ENCODE measurements at places on chromosomes 7 and 10.

DNA sequence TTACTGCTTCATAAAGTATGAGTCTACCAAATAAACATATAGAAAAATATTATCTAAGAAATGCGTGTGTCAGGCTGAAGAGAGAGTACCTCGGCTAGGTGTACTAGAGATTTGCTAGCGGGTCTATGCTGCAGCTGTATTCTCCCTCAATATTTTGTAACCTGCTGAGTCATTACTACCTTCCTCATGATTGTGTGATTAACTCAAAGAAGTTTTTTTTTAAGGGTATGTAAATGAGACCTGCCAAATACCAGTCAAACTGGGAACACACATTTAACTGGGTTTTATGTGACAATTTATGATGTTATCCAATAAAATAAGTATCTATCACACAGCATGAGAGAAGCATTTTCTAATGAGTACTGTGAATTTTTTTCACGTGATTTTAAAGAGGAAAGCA, 180.4 kb downstream of the RNF133 start:
- no peak for DNase-seq

DNA sequence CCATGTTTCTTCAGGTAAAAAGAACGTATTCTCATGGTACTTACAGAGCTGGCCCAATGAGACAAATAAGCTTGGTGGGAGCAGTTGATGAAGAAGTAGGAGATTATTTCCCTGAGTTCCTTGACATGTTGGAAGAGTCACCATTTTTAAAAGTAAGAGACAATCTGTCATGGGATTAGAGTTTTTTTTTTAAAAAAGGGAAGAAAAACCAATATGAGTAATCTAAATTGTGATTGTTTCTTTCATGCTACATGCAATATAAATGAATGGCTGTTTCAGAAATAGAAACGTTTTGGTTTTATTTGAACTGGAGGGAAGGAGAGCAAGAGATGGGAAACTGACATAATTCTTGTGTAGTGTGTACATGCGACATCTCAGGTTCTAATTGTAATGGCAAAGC, 32.8 kb downstream of the TMEM60 start:
- DNase-seq = no peak

DNA sequence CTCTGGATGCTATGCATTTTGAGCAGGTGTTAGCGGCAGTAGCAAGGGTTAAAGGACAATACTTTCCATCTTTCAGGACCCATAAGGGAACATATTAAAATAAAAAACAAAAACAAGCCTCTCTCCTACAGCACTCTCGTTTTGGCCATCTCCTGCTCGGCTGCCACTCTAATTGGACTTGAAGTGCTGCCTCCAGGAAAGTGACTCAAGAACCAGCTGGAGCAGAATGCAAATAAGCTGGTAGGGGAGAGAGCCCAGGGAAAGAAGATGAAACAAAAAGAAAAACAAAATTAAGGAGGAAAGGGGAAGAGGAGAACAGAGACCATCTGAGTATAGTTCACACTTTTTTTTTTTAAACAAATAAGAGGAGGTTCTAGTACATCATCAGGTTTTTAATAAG, 65.6 kb downstream of the HBP1 start:
- no peak for DNase-seq

DNA sequence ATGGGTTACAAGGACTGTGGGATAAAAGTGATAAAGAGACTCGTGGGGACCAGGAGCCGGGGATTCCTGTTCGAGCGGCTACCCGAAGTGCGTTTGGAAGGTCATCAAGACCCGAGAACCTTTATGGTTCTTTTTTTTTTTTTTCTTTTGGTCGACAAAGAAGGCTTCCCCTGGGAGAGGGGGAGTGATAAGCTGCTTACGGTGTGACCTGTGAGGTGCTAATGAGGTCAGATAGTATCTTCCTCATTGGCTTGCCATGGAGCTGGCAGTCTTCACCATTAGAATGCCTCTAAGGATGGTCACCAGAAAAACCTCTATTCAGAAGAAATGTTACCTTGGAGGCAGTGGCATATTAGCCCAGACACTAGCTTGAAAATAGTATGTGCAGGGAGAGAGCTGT, 92.3 kb upstream of the STEAP4 start:
- no peak for DNase-seq

GRCh38 chr7:43553999-43554398, 28.9 kb upstream of the STK17A start:
- no peak for DNase-seq

GRCh38 chr10:30587522-30588031, 42.0 kb downstream of the LYZL2 start:
- no peak for DNase-seq

DNA sequence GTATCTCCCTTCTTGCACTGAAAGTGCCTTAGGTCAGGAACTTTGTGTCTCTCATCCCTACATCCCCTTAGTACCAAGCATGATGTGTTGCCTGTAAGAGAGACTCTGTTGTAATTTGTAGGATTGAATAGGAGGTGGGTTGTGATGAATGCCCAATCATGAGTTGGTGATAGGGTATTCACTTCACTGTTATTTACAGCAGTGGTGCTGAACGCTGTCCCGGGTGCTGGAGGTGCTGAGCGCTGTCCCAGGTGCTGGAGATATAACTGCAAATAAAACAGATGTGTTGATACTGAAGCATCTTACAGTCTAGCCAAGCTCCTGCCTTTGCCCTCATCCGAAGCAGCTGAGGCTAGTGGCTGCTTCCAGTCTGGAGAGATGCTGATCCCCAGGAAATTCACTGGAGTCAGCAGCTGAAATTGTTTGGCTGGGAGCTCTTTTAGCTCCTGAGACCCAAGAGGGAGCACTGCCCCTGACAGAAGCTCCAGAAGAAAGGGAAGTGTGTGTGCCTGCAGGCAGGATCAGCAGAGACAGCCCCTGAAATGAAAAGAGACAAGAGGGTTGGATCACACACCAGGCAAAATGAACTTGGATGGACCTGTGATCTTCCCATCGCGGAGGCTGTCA, 183.4 kb downstream of the SORCS3 start:
- peak; percentile 5 for DNase-seq

DNA sequence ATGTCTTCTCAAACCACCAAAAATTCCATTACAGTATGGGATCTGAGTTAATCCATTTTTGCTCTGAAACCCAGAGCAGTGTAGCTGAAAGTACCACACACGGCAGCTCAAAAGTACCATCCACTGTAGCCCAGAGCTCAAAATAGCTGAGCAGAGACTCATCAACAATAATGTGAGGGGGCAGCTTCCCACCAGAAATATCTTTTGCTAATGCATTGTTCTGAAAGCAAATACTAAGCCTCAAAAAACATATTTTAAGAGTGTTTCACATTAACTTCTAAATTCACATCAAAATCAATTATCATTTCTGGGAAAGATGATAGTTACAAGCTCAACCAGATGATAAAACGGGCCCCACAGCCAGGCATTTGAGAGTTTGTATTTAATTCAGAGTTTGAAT, 73.7 kb downstream of the ABLIM1 start:
- peak; percentile 61 for DNase-seq

All from EL (cell line).